ENCODE measurements at places on chromosomes 2 and 18. TPM values are rescaled to one million over a fixed set of nuclear protein-coding genes. Genes with fewer than 3 reads are reported as not detected.

NMUR1 gene
- not detected for total RNA-seq

GRCh38 chr2:127043367-127044164, 63.4 kb downstream of the BIN1 start:
- H3K27ac ChIP-seq = no peak overlapping the region
- H3K27me3 ChIP-seq = no peaks in the 10 kb centered on the region
- H3K4me3 ChIP-seq = no peak overlapping the region

AGBL5 gene
- total RNA-seq = 8.8 TPM

CFC1 gene
- not detected for total RNA-seq

ASXL3 gene
- total RNA-seq = 5.9 TPM
